ENCODE measurements at places on chromosomes 7 and 10. TPM values are rescaled to one million over a fixed set of nuclear protein-coding genes. Genes with fewer than 3 reads are reported as not detected.

Gene PAPOLB
- not detected for total RNA-seq

Gene SPAG6
- total RNA-seq, result not detected

Gene GIMAP7
- 41.6 TPM for total RNA-seq

Gene HOXA2
- total RNA-seq, result not detected

Gene MYH16
- total RNA-seq, result not detected

Gene LRRN3
- total RNA-seq, result 5.4 TPM

DNA sequence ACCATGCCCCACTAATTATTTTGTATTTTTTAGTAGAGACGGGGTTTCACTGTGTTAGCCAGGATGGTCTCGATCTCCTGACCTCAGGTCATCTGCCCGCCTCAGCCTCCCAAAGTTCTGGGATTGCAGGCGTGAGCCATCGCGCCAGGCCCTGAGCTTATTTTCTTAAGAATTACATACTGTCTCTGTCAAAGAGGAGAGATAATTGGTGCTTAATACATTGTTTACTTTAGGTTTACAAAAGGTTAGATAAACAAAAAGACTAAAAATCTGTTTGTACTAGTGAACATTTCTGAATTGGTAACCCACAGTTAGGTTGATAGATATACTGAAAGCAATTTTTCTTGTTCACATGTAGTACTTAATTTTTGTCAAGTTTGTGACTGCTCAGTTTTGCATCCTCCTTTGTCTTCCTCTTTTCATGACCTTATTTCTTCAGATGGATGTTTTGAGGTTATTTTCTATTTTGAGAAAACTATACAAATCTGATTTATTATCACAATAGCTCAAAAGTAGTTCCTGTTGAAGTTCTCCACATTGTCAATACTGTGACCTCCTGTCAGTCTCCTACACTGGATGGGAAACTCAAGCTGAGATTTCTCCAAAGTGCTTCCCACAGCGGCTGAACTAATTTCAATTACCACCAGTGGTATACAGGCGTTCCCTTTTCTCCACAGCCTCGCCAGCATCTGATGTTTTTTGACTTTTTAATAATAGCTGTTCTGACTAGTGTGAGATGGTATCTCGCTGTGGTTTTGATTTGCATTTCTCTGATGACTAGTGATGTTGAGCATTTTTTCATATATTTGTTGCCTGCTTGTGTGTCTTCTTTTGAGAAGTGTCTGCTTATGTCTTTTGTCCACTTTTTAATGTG, 22.5 kb downstream of the HHEX start:
- H3K27me3 ChIP-seq, result peaks cover 11% of the 10 kb centered on the region
- H3K4me1 ChIP-seq, result no peaks in the 10 kb centered on the region
- no peak overlapping the region for H3K4me3 ChIP-seq
- no peaks in the 10 kb centered on the region for H3K36me3 ChIP-seq
- no peak overlapping the region for H3K27ac ChIP-seq

GRCh38 chr10:45197816-45198485, 117.5 kb downstream of the OR13A1 start:
- no peak overlapping the region for H3K4me3 ChIP-seq
- no peaks in the 10 kb centered on the region for H3K4me1 ChIP-seq
- peaks cover 2% of the 10 kb centered on the region for H3K27me3 ChIP-seq

- no peak overlapping the region for H3K27ac ChIP-seq
- H3K36me3 ChIP-seq, result no peaks in the 10 kb centered on the region
- peaks cover 7% of the 10 kb centered on the region for H3K4me1 ChIP-seq
- H3K27me3 ChIP-seq, result no peaks in the 10 kb centered on the region
- H3K4me3 ChIP-seq, result no peak overlapping the region
Observed at GRCh38 chr7:47484923-47485639, 96.8 kb downstream of the TNS3 start.

DNA sequence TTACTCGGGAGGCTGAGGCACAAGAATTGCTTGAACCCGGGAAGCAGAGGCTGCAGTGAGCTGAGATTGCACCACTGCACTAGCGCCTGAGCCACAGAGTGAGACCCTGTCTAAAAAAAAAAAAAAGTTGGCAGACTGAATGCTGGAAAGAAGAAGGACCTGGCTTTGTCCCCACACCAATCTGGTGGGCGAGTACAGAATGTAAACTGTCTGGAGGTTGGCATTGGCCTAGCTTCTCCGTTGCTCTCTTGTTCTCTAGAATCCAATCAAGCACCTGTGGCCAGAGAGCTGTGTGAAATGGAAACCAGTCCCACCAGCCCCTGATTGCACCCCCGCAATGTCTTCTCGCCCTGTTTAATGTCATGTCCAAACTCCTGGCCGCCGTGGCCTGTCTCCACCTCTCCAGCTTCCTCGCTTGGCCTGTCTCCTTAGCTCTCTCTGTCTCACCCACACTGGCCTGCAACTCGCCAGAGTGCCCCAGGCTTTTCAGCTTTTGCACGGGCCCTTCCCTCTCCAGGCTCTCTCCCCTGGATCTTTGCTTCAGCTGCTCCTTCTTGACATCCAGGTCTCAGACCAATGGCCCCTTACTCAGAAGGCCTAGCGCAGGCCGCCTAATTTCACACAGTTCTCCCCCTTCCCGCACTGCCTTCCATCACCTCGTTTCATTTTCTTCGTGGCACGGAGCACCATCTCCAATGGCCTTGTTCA, 670 bp upstream of the AGK start:
- no peaks in the 10 kb centered on the region for H3K27me3 ChIP-seq
- H3K4me1 ChIP-seq, result peaks cover 31% of the 10 kb centered on the region
- no peak for DNase-seq
- peak overlapping the region; percentile 85 for H3K27ac ChIP-seq
- peak overlapping the region; percentile 86 for H3K4me3 ChIP-seq

GRCh38 chr7:12389089-12389700, 14.5 kb downstream of the VWDE start:
- peak; percentile 64 for DNase-seq
- no peak overlapping the region for H3K4me3 ChIP-seq
- H3K36me3 ChIP-seq, result no peaks in the 10 kb centered on the region
- H3K4me1 ChIP-seq, result no peaks in the 10 kb centered on the region

- no peaks in the 10 kb centered on the region for H3K4me1 ChIP-seq
- H3K27me3 ChIP-seq, result no peaks in the 10 kb centered on the region
- H3K36me3 ChIP-seq, result no peaks in the 10 kb centered on the region
Observed at GRCh38 chr10:81957976-81958375, 83.0 kb downstream of the NRG3 start.

GRCh38 chr10:43452356-43452914, 15.5 kb downstream of the ZNF487 start:
- no peak for DNase-seq
- peak overlapping the region; percentile 24 for H3K4me3 ChIP-seq
- H3K36me3 ChIP-seq, result peaks cover 10% of the 10 kb centered on the region
- peak overlapping the region; percentile 93 for H3K27ac ChIP-seq

- DNase-seq, result no peak
- H3K36me3 ChIP-seq, result no peaks in the 10 kb centered on the region
- no peaks in the 10 kb centered on the region for H3K27me3 ChIP-seq
- H3K4me3 ChIP-seq, result no peak overlapping the region
- H3K27ac ChIP-seq, result no peak overlapping the region
Observed at GRCh38 chr10:106185951-106186350, 978.6 kb downstream of the SORCS1 start.

DNA sequence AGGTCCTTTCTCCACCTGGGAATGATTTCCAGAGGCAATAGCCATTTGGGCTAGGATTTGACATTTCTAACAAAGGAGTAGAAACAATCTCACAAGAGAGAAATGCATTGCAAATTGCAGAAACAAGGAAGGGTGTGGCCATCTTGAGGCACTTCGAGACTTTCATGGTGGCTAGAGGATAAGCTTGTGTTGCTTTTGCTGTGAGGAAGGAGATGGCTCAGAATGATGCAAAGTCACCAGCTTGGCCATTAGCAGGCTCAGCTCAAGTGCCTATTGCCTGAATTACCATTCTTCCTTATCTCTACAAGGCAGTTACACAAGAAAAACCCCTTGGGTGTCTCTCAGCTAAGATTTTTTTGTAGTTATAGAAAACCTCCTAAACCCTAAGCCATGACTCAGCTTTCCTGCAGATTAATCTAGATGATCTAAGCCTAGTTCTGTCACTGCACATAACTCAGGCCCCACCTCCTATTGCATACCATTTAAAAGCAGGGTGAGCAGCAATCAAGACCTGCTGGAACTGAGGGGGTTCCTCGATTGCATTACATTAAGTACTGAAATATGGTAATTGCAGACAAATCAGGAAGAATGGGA, 683.1 kb downstream of the NRG3 start:
- H3K4me3 ChIP-seq, result no peak overlapping the region
- no peaks in the 10 kb centered on the region for H3K4me1 ChIP-seq
- DNase-seq, result no peak
- no peak overlapping the region for H3K27ac ChIP-seq
- no peaks in the 10 kb centered on the region for H3K27me3 ChIP-seq

DNA sequence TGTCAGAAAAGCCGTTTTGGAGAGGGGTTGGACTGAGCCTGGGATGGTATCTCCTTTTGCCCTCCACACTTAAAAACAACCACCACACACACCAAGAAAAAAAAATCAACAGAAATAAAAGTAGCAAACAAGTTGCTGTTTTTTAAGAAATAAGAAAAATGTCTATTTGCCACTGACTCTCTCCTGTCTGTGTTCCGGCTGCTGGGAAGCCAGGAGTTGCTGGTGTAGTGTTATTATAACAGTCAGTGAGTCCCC, 163 bp downstream of the EGR2 start:
- peaks cover 46% of the 10 kb centered on the region for H3K4me1 ChIP-seq
- H3K27me3 ChIP-seq, result peaks cover 14% of the 10 kb centered on the region
- DNase-seq, result no peak
- peak overlapping the region; percentile 98 for H3K27ac ChIP-seq
- H3K36me3 ChIP-seq, result peaks cover 33% of the 10 kb centered on the region
- H3K4me3 ChIP-seq, result peak overlapping the region; percentile 95

GRCh38 chr10:124994573-124995473, 52.9 kb downstream of the ZRANB1 start:
- H3K27ac ChIP-seq, result no peak overlapping the region
- H3K4me3 ChIP-seq, result no peak overlapping the region
- no peaks in the 10 kb centered on the region for H3K4me1 ChIP-seq
- no peaks in the 10 kb centered on the region for H3K27me3 ChIP-seq

GRCh38 chr7:145928937-145929336, 187.7 kb upstream of the CNTNAP2 start:
- H3K27ac ChIP-seq, result no peak overlapping the region
- no peaks in the 10 kb centered on the region for H3K27me3 ChIP-seq
- no peaks in the 10 kb centered on the region for H3K4me1 ChIP-seq
- DNase-seq, result no peak

- peak overlapping the region; percentile 55 for H3K27ac ChIP-seq
- H3K36me3 ChIP-seq, result no peaks in the 10 kb centered on the region
- H3K4me1 ChIP-seq, result peaks cover 20% of the 10 kb centered on the region
- peak; percentile 65 for DNase-seq
Observed at GRCh38 chr10:33211106-33211878, 123.2 kb downstream of the NRP1 start.
